ENCODE measurements at places on chromosomes 5 and 9.

GRCh38 chr5:147859962-147860640 lies 18.4 kb upstream of the SCGB3A2 start:
- no peak for DNase-seq

- DNase-seq = no peak
These were observed 2038.7 kb downstream of the EFNA5 start for GRCh38 chr5:105632043-105632442.

DNA sequence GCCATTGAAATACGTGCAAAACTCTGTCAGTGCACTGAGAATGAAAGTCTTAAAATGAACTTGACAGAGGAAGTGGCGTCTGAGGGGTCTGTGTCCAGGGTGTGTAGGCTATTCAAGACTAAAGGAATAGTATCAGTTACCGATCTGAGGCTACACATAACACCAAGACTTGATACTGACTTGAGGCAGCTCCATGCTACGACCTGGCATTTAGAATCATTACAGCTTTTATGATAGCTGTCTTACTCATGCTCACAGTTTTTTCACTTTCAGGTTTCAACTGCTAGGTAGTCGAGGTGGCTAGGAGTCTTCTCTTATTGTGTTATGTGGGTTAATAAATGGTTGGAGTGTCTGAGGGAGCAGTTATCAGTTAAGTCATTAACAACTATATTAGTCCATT lies 92.8 kb upstream of the SLCO6A1 start:
- DNase-seq = no peak

DNA sequence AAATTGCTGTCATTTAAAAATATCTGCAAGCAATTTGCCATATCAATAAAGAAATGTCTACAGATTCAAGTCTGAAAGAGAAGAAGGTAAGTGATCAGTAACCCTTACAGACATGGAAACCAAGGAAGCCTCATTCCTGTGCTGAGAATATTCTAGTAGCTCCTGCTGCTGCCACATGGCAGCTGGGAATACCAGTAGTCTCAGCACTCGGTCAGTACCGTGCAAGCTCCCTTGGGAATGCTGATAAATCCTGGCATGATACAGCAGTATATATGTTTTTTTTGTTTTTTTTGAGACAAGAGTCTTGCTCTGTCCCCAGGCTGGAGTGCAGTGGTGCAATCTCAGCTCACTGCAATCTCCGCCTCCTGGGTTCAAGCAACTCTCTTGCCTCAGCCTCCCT lies 27.9 kb downstream of the NANS start:
- DNase-seq = no peak

DNA sequence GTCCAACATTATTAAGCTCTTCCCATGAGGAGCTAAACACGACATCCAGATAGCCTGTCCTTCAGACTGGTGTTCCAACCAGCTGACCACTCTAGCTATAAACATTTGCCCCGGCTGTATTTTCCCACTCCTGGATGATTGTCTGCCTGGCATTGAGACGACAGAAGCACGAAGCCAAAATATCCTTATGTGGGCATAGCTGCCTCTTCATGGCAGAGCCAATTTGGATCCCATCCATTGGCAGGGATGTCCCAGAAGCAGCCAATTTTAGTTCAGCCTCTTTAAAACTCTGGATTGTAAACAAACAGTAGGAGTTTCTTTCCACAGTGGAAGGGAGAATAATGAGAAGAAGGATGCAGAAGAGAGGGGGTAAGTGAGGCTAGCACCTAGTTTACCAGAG lies 507.6 kb downstream of the CETN3 start:
- DNase-seq = no peak

DNA sequence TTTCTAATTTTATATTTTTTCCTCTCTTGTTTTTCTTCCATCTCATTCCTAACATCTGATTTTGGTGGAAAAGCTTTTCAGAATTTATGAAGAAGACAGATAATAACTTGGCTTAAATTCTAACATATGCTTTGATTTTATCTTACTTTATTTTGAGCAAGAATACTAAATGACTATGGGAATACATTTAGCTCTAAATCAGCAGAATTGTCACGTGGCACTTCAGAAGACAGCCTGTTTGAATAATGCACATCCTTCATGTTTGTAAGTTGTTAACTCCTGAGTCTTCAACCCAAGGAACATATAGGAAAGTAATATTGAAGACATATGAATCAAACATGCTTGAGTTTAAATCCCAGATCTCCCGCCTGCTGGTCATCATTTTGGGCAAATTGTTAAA lies 90.3 kb downstream of the NTRK2 start:
- DNase-seq = no peak

GRCh38 chr5:174935854-174936474 lies 211.6 kb downstream of the MSX2 start:
- DNase-seq = peak; percentile 84

GRCh38 chr9:75432888-75433287 lies 344.6 kb downstream of the OSTF1 start:
- DNase-seq = no peak

- DNase-seq = peak; percentile 75
These were observed 41.3 kb downstream of the PFDN1 start for GRCh38 chr5:140261403-140262171.

DNA sequence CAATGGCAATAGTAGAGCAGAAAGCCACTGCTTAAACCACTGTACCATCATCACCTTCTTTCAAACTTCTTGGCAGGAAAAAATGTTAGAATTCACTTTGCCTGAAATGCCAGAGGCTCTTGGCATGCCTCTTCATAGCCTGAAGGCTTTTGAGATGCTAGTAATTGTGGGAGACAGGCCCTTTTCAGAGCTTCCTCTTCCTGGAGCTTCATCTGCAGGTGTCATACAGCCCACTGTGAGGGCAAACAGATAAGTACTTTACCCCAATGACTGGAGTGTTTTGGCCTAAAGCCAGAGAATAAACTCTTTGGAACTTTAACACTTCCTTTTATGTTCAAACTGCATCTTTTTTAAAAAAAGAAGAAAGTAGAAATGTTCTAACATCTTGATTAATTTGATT lies 81.3 kb upstream of the TMEM171 start:
- DNase-seq = no peak

- no peak for DNase-seq
These were observed 10.3 kb downstream of the GBGT1 start for GRCh38 chr9:133153227-133154096.

All from HEK293T (cell line).